Stimulated activated CD4-positive, alpha-beta T cell treated with anti-CD3 and anti-CD28 coated beads, Interleukin-4, amount 100 ng/mL, for 4 hours (primary cell): ENCODE measurements at places on chromosomes 12 and 14.

- no peak for DNase-seq
Observed at GRCh38 chr12:76284816-76285750, 63.1 kb downstream of the BBS10 start.

GRCh38 chr14:22231018-22231417 lies 358.0 kb downstream of the DAD1 start:
- no peak for DNase-seq

DNA sequence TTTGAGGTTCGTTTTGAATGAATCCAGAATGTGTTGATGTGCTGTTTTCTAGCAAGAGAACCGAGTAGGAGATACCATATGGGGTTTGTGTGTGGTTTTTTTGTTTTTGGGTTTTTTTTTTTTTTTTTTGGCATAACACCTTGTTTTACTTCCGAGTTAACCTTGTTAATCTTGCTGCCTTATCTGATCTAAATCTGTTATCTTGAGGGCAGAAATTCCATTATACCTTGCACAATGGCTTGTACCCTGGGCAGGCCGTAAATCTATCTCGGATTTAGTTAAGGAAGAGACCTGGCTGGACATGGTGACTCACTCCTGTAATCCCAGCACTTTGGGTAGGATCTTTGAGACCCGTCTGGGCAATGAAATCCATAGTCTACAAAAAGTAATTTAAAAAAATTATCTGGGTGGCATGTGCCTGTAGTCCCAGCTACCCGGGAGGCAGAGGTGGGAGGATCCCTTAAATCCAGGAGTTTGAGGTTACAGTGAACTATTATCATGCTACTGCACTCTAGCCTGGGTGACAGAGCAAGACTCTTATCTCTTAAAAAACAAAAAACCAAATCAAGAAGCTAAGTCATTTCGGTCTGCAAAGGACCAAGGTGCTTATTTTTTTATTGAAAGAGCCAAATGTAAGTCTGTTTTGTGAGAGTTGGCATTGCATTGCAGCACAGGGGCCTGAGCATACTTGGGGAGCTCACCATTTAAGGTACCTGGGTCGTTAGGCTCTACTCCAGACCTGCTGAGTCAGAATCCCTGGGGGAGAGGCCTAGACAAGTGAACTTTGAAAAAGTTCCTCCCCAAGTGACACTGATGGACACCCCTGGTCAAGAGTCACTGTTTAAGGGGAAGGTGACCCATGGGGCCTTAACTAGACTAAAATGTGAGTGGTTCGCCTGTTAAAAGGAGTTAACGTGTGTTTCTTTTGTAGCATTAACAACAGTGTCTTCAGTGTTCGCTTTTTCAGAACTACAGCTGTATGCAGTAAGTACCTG lies 6.7 kb downstream of the DLST start:
- DNase-seq: no peak

DNA sequence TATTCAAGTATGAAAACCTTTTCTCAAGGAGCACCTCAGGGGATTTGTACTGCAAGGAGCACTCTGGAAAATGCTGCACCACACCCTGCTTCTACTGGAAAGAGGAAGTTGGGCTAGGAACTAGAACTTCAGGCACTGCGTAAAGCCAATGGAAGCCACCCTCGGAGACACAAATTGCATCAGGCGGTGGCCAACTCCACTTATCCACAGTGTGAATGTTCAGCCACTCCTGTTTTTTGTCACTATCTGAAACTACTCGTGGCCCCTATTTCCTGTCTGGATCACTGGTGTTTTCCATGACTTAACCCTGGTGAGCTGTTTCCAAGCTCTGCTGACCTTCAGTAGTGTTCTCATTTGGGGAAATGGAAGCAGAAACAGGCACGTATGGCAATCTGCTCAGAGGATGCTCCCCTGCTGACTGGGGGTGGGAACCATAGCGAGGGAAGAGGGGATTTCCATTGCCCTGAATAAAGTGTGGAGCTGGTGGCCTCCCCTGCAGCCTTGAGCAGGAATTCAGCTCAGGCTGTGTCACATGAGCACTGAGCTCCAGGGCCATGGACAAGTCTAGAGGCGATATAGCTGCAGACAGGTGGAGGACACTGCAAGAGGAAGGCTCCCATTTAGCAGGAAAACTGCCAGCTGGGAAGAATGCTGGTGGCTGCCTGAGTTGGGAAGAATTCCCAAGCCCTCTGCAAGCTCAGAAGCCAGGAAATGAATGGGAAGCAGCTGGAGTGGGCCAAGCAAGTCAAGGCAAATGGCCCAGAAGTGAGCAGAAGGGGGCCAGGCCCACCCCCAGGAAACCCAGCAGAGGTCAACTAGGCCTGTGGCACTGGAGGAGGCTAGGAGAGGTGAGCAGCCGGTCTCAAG lies 50.5 kb upstream of the RAP1B start:
- DNase-seq: no peak

DNA sequence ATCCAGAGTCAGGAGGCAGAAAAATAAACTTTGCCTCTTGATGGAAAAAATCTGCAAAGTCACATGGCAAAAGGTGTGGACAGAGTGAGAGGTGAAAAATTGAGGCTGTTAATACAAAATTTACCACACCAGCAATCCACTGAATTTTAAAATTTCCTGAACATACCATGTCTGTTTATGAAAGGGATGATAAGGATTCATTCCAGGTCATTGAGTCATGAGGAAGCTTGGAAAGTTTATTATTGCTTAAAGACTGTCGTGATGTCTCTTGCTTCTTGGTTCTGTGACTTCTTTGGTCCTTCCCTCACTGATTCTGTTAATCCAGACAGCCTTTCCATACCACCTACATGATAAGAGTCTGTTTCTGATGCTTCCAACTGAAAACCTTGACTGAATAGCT lies 73.2 kb downstream of the TTC6 start:
- DNase-seq: no peak

DNA sequence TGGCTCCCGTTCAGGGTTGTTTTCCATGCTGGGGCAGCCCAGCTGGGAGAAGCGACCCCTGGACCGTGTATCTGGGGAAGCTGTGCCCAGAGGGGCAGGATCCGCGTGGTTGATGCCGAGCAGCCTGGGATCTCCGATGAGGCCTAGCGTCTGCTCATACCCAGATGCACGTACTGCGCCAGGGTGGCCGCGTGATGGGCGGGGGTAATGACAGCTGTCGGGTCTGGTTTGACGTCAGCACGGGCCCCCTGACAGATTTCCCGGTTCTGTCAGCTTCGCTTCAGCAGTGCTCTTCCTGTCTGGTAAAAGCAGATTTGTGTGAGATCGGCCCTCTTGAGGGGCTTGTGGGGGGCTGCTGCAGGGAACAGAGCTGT lies 147.3 kb downstream of the TSPAN9 start:
- DNase-seq: no peak

- no peak for DNase-seq
Observed at GRCh38 chr14:105126126-105126980, 42.2 kb downstream of the JAG2 start.

DNA sequence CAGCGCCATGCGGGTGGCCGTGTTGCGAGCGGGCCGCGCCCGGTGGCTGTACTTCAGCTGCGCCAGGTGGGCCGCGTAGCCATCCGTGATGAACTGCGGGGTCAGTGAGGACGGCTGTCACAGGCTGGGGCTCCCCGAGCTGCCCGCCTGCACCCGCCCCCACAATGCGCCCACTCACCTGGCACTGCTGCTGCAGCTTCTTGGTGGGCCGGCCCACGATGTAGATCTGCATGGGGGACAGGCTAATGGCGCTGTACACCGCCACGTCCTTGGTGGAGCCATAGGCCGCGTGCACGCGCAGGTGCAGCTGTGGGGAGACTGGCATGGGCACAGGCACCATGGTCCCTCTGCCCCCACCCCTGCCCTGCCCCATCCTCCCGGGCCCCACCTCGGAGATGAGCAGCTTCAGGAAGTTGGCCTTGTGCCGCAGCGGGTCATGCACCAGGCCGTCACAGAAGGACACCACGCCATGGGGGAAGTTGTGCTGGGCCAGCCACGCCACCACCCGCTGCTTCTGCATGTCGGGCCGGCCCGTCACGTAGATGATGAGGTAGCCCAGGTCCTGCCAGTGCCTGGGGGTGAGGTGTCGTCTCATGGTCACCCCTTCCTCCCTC lies 5.9 kb downstream of the ARL6IP4 start:
- no peak for DNase-seq

DNA sequence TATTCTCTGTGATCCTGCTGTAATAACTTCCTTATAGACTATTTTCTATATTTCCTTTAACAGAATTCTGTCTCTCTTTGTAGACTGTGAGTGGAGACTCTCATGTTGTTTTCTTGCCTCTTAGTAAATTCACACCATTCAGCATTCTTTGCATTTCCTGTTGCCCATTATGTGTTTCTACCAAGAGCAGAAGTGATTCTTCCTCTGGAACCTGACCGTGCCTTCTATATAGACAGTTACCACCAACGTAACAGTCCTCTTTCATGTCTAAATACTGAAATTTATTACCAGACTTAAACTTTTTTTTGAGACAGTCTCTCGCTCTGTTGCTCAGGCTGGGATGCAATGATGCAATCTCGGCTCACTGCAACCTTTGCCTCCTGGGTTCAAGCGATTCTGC lies 31.1 kb downstream of the METAP2 start:
- DNase-seq: no peak

- no peak for DNase-seq
Observed at GRCh38 chr12:10226731-10227130, 14.1 kb downstream of the GABARAPL1 start.

DNA sequence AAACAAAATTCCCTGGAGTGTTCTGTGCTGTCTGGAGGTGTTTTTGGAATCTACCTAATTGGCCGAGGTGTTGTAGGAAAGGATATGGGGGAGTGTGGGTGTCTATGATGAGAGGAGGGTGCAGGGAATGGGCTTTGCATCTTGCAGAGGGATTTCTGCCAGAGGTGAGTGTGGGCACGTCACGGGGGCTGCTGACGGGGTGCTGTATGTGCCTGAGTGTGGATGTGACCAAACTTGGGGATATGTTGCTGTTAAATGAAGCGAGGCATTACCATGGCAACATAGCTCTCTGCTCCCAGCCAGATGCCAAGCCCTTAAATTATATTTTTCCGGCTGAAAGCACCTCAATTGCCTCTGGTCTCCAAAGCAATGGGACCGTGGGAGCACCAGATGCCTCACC lies 44.3 kb upstream of the SPTLC2 start:
- no peak for DNase-seq

GRCh38 chr12:97637770-97638169 lies 175.2 kb downstream of the RMST start:
- DNase-seq: no peak

GRCh38 chr12:15855646-15856045 lies 26.5 kb upstream of the STRAP start:
- no peak for DNase-seq

DNA sequence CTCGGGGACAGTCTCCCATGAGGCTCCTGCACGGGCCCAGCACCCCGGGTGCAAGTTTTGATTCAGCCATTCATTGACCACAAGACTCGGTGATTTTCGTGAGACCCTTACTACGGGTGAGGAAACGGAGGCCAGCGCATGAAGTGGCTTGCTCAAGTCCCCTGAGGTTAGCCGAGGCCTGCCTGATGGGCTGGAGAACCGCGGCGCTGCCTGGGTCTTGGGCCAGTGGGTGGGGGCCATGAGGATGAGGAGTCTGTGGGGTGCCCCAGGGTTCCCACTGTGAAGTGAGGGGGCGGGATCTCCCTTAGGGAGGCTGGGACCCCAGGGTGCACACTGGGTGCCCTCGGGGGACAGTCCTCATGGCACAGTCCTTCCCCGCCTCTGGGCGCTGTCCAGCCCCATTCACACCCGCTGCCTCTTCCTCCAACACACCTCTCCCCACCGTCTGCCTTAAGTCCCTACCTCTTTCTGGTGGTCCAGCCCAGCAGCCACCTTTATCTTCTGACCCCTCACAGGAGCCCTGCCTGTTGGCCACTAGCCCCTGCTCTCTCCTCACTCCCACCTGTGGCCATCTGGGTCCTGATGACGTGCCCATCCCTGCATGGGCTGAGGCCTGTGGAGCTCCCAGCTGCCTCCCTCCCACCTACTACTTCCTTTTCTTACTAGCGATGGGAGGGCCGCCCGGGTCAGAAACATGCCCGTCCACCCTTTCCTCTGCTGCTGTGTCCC lies 16.3 kb downstream of the BEGAIN start:
- no peak for DNase-seq

DNA sequence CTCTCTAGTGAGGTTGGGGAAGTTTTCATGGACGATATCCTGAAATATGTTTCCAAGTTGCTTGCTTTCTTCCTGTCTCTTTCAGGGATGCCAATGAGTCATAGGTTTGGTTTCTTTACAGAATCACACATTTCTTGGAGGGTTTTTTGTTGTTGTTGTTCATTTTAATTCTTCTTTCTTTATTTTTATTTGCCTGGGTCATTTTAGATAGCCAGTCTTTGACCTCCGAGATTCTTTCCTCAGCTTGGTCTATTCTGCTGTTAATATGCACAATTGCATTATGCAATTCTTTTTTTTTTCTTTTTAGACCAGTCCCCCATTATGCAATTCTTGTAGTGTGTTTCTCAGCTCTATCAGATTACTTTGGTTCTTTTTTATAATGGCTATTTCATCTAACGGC lies 338.9 kb downstream of the AEBP2 start:
- no peak for DNase-seq

DNA sequence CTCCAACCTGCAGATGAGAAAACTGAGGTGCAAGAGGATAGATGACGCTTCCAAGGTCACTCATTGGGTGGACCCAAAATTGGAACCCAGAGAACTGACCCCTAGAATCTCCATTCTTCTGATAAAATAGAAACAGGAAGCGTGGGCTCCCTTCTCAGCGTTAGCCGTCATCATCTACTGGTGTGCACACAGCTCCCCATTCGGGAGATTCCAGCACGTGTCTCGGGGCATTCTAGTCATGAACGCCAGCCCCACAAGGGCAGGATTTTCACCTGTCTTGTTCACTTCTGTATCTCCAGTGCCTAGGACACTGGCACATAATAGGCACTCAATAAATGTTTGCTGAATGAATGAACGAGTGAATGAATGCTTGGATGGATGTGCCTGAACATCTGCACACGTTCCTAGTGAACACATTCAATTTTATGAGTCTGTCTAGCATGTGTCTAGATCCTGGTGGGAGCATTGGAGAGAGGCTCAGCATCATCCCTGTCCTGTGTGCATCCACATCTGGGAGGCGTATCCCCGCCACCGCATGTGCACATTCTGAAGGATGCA lies 30.5 kb downstream of the RASAL1 start:
- DNase-seq: no peak

- DNase-seq: no peak
Observed at GRCh38 chr14:32694795-32695449, 243.8 kb upstream of the NPAS3 start.

- no peak for DNase-seq
Observed at GRCh38 chr12:40105265-40105514, 691 bp downstream of the SLC2A13 start.

DNA sequence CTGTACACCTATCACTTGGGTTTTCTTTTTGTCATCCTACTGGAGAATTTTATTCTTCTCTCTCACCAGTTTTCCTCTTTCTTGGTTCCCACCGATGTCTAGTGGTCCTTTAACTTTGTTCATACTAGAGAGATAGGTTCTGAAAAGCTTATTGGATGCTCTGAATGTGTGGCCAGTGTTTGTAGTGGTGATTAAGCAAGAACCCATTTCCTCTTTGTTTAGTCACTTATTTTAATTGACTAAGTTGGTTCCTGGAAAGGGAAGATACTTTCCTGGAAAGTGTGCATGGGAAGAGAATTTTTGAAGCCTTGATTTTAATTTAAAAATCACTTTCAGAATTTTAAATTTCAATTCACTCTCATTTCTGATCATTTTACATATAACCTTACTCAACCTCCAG lies 127.2 kb downstream of the OTOGL start:
- DNase-seq: no peak
